ENCODE measurements at places on chromosomes 4 and X. TPM values are rescaled to one million over a fixed set of nuclear protein-coding genes. Genes with fewer than 3 reads are reported as not detected.

Gene TMPRSS11D
- not detected for total RNA-seq

Gene EVC2
- 3.2 TPM for total RNA-seq

Gene CXCL5
- not detected for total RNA-seq

Gene PRRG3
- total RNA-seq = not detected

Gene SMIM10
- not detected for total RNA-seq

Gene USP17L27
- total RNA-seq = not detected
